ENCODE measurements at places on chromosomes 12 and 14.

GRCh38 chr14:48771717-48772116 lies 814.5 kb downstream of the RPS29 start:
- no peak for DNase-seq

DNA sequence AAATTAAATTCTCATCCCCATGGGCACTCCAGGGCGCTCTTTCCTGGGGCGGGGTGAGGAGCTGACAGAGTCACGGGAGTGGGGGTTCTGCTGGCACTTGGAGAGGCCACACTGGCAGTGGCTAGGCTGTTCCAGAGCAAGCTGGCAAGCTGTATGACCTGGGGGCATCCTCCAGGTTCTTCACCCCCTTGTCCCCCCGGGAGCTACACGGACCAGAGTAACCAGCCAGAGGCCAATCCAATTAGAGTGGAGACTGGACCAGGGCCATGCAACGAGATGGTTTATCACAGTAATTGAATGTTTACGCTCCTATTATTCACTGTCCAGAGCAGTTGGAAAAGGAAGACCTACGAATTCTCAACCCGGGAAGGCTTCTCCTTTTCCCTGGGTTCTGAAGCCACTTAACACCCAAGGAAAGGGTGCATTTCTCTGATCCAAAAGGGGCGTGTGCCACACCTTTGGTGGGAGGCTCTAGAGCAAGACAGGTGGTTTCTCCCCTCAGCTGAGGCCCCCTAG lies 43.8 kb upstream of the PNMA1 start:
- no peak for DNase-seq

DNA sequence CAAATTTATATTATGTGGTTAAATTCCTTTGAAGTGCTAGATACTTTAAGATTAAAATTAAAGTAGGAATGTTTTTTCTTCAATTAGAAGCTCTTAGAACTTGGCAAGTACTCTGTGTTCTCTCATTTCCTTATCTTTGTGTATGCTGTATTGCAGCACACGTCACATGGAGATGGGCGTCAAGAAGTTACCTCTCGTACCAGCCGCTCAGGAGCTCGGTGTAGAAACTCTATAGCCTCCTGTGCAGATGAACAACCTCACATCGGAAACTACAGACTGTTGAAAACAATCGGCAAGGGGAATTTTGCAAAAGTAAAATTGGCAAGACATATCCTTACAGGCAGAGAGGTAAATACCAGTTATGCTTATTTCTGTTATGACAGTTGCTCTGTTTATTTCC lies 19.7 kb downstream of the MARK3 start:
- no peak for DNase-seq

DNA sequence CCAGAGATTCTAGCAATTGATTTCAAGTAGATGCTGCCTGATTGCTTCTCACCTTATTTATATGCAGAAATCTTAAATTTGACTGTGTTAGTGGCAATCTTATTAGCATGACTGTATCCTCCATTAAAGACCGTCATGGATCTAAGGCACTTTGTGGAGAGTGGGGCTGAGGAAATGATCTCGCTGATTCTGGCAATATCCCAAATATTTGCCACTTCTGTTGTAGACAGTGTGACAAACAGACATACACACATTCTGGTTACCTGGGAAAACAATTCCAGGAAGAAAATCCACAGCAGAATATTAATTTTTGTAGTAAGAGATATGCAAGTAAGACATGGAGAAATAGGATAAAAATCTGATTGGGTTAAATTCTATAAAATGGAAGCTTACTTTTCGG lies 269.0 kb upstream of the G2E3 start:
- no peak for DNase-seq

GRCh38 chr14:63616015-63616414 lies 25.7 kb downstream of the WDR89 start:
- no peak for DNase-seq

- no peak for DNase-seq
Measured at GRCh38 chr12:15225136-15225862, 4.1 kb upstream of the RERG start.

DNA sequence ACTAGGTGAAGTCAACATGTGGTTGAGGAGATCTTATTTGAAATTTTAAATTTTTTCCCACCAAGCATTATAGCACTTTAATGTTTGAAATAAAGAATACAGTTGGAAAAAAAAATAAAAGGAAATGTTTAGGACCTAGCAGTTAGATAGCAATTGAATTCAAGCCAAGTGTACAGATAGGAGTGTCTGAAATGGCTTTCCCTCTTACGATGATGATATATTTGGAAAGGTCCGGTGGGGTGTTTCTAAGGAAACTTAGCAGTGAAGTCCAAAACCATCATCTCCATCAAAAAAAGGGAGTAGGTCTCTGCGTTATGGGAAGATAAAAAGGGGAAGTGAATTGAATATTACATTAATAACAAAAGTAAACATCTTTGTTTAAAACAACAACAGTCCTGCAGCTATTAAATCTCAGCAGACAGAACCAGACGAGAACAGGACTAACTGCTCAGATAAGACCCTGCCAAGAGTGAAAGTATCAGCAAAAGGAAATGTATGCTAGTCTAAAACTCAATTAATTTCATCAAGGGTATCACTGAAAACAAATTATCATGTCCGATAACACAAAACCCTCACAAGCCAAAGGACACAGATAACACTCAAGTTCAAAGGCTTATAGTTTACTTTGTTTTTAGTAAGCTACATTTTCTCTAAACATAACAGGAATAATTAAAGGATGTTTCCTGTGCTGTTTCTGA lies 242.0 kb downstream of the BMP4 start:
- DNase-seq: no peak

- DNase-seq: no peak
Measured at GRCh38 chr14:59998564-59998963, 78.6 kb downstream of the LRRC9 start.

DNA sequence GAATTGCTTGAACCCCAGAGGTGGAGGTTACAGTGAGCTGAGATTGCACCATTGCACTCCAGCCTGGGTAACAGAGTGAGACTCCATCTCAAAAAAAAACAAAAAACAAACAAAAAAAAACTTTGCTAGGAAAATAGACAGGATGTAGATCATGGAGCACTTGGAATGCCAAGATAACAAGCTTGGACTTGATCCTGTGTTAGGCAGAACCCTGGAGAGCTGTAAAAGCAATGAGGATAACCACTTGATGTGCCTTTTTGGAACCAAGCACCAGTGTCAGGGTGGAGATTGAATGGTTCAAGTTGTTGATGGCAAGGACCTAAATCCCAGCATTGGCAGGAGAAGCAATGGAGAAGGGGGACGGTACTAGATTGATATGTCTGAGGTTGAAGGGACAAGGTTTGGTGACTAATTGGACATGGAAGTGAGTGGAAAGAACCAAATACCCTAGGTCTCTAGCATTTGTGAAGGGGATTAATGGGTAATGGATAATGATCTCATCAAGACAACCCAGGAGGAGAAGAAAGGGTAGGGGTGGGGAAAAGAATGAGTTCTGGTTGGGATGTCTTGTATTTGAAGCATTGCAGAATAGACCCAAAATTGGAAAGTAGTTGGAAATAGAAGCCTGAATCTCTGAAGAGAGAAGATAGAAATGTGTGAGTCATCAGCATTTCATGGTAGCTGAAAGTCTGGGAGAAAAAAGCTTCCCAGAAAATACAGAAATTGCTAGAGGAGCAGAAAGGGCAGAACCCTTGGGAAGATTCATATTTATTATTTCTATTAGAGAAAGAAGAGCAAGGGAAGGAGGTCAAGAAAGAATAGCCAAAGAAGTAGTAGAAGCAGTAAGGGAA lies 176.7 kb downstream of the NUAK1 start:
- DNase-seq: no peak

- DNase-seq: no peak
Measured at GRCh38 chr12:126157575-126157966, 1092.3 kb downstream of the AACS start.

GRCh38 chr12:4938900-4939299 lies 29.2 kb downstream of the KCNA1 start:
- DNase-seq: no peak

DNA sequence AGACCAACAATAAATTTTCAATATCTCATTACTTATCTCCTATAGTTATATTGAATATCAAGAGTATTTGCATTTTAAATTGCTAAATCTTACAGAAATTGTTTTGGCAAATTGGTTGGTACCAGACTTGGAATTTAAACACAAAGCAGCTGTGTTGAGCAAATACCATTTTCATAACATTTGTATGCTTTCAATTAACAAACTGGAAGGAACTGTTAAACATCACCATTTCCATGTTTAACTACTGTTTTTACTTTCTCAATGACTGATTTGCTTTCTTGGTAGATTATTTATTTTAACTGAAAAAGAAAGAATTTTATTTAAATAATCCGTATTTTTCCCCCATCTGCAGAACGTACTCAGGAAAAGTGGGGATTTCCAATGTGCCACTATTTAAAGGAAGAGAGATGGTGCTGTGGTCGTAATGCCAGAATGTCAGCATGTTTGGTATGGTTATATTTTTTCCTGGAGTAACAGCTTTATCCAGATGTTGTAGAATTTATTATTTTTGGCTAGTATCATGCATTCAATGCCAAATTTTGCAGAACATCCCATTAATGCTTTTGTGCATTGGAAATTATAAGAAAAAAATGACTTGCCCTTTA lies 72.3 kb downstream of the METTL25 start:
- no peak for DNase-seq

- DNase-seq: no peak
Measured at GRCh38 chr14:75147423-75148071, 20.7 kb upstream of the NEK9 start.

DNA sequence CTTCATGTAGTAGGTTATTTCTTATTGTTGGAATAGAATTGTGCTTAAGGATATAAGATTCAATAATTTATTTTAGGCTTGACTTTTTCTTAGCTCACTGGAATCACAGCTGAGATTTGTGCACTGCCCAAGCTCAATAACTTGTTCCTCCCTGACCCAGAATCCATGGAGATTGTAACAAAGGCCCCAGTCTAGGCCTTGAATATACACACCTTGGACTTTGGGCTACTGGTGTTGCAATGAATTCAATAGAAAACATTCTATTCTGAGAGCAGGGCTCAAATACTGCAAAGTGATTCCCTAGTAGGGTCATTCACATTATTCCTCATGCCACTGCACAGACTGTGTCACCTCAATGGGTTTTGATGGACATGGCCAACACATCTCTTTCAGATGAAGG lies 352.4 kb downstream of the GALC start:
- no peak for DNase-seq

- DNase-seq: peak; percentile 66
Measured at GRCh38 chr12:3456809-3457208, 34.2 kb upstream of the PRMT8 start.

DNA sequence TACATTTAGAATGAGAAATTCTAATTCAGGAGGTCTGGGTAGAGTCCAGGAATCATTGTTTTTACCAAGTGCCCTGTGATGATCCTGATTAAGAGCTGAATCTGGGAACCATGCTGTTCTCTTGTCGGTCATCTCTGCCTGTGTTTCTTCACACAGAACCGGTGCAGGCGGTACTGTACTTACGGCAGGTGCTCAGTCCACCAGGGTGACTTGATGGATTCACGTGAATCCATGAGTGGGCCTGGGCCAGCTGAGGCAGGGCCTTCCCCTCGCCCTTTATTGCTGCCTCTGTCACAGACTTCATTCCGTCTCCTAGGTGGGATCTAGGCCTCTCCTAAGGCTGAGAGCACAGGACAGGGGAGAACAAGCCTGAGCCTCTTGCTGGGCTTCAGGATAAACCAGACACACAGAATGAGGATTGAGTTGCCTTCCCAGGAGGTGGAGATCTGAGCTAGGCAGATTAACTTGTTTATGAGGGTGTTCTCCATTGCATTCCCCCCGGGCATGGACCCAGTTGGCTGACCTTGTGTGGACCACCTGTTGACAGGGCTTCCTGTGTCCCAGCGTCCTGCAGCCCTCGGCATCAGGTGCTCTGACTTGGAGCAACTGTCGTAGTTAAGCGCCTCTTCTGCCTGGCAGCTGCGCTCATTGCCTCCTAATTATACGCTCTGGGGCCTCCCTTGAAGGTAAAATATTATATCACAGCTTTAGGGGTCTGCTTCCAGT lies 42.1 kb downstream of the B4GALNT3 start:
- no peak for DNase-seq

- no peak for DNase-seq
Measured at GRCh38 chr14:76245097-76245496, 93.4 kb downstream of the GPATCH2L start.

DNA sequence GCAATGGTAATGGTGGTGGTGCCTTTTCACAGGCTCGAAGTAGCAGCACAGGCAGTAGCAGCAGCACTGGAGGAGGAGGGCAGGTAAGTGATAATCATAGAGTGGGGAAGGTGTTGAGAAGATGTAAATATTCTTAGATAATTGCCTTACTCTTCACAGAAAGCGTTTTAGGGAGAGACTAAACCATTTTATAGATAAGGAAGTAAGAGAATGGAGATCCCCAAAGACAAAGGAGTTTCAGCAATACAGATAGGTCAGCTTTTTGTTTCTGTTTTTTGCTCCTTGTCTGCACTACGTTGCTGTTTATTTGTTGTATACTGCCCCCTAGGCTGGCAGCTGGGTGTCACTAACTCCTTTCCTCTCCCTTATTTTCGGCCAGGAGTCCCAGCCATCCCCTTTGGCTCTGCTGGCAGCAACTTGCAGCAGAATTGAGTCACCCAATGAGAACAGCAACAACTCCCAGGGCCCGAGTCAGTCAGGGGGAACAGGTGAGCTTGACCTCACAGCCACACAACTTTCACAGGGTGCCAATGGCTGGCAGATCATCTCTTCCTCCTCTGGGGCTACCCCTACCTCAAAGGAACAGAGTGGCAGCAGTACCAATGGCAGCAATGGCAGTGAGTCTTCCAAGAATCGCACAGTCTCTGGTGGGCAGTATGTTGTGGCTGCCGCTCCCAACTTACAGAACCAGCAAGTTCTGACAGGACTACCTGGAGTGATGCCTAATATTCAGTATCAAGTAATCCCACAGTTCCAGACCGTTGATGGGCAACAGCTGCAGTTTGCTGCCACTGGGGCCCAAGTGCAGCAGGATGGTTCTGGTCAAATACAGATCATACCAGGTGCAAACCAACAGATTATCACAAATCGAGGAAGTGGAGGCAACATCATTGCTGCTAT lies 2.0 kb downstream of the SP1 start:
- peak; percentile 18 for DNase-seq

Measured in NCI-H1930 (cell line).